D341Med (cell line): ENCODE measurements at places on chromosomes 7 and 10.

- DNase-seq: no peak
These were observed 4.3 kb downstream of the SNX8 start for GRCh38 chr7:2309889-2310331.

- DNase-seq: no peak
These were observed 5.9 kb upstream of the GARIN1A start for GRCh38 chr7:128666200-128666599.

GRCh38 chr7:51430480-51431086, 114.0 kb upstream of the COBL start:
- DNase-seq: peak; percentile 81

DNA sequence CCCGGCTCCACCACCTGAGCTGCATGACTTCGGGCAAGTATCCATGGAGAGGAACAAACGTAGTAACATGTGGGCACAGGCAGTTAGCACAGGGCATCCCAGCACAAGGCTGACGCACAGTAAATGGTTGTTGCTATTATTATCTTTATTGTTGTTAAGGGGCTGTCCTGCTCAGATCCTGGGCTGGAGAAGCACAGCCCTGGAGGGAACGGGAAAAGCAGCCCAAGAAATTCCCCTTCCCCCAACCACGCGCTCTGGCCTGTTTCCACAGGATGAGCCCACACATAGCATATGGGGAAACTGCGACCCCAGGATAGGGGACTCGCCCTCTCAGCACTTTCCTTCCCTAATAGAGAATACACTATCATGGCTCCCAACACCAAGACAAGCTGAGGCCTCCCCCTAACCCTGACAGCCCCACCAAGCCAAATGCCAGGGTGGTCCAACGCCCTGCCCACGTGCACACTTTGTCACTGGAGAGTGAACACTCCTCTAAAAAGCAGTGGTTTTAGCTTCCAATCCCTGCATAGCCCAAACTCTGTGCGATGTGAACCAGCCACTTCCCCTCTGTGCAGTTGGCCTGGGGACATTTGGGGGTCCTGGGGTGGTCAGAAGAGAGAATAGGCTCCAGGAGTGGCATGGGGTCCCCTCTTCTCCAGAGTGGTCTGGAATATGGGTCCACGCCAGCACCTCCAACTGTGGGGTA, 11.0 kb downstream of the PSD start:
- no peak for DNase-seq

DNA sequence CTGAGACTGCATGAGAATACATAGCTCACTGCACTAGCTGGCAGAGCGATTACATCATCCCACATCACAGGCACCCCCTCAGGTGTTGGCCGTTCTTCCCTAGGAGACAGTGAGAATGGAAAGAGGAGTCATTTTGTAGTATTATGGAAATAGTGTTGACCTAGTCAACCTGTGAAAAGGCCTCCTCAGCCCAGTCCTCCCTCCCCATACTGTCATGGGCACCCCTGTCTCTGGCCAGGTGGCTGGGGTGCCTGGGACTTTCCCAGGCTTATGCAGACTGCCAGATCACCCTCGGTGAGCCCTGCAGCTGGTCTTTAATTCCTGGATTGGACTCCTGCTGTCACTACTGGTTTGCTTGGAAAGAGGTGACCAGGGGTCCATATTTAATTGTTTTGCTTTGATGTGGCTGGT, 4.0 kb downstream of the INPP5A start:
- no peak for DNase-seq

DNA sequence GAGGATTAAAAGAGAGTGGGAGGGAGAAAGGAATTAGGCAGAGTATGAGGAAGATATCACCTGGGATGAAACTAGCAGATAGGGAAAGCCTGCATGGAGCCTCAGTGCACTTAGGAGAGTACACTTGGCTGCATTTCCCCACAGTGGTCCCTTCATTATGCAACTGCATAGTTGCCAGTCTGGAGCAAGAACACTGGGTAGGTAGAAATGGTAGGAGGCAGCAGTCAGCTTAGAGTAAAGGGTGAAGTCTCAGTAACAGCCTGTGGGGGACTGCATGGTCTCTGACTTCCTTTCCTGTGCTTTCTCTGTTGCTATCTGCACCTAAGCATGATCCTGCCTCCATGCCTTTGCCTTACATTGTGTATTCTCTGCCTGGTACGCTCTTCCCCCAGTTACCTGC, 14.0 kb upstream of the PCGF5 start:
- DNase-seq: no peak

- no peak for DNase-seq
These were observed 83.6 kb downstream of the CD36 start for GRCh38 chr7:80721883-80722615.
